ENCODE measurements at places on chromosomes 5 and 9.

DNA sequence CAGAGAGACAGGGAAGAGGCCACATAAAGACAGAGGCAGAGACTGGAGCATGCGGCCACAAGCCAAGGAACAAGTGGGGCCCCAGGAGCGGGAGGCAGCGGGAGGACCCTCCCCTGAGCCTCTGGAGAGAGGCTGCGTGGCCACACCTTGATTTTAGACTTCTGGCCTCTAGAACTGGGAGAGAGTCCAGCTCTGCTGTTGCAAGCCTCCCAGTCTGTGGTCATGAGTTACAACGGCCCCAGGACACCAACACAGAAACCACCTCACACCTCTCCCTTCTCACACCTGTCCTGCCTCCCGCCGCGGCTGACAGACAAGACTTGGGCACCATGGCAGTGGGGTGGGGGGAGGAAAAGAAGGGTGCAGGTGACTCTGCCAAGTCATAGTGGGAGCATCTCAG is 2.2 kb downstream of the INPP5E start:
- DNase-seq, result no peak

DNA sequence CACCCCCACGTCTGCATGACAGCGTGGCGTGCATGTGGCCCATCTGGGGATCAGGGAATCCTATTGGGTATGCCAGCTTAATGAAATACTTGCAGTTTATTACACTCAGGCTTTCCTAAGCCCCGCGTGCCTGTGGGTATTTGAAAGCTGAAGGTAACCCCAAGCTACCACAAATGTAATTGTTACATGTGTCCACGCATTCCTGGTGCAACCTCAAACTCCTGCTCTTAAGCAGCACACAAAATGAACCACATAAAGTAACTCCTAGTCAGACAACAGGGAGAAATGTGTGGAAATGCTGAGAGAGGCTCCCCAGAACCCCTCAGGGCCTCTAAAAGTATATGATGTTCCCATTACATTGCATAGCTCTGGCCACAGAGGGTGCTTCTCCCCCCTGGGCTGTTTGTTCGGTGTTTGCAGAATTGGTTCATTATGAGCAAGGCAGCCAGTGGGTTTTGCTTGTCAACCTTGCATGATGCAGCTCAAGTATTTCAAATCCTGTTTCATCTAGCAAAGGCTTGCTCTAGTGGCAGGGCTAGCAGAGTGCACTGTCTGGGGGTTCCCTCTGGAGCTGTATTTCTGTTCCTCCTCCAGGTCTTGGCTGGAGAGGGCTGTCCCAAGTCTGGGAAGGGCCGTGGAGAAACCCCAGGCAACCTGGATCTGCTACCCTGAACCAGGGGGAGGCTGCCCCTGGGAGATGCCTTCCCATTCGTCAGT is 1.8 kb upstream of the DCANP1 start:
- DNase-seq, result no peak

DNA sequence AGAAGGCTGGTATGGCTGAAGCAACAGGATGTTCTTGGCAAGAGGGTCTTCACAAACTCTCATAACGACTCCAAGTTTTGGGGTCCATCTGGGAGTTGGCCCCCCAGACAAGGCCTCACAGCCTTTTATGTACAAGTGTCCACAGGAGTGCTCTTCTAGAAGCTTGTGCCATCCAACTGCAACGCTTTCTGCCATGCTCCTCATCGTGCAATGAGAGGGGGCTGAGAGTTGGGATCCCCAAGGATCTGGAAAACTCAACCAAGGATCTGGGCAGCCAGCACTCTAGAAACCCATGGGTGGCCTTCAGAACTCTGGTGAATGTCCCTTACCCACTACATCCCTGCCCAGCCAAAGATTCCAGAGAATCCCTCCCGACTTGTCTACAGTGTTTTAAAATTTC is 8.5 kb upstream of the AMBP start:
- DNase-seq, result no peak

DNA sequence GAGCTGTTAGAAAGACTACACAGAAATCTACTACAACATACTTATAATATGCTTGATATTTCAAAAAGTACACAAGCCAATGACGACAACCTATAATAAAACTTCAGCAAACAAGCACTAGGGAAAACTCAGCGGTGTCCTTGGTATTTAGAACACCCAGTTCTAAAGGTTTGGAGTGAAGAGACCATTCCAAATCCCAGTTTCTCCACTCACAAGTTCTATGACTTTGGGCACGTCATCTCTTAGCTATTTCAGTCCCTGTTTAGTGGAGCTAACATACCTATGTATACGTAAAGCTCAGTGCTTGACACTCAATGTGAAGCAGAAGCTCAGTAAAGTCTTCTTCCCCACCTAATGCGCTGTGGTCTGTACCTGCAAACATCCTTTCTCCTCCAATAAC is 52.8 kb downstream of the MLLT3 start:
- no peak for DNase-seq

DNA sequence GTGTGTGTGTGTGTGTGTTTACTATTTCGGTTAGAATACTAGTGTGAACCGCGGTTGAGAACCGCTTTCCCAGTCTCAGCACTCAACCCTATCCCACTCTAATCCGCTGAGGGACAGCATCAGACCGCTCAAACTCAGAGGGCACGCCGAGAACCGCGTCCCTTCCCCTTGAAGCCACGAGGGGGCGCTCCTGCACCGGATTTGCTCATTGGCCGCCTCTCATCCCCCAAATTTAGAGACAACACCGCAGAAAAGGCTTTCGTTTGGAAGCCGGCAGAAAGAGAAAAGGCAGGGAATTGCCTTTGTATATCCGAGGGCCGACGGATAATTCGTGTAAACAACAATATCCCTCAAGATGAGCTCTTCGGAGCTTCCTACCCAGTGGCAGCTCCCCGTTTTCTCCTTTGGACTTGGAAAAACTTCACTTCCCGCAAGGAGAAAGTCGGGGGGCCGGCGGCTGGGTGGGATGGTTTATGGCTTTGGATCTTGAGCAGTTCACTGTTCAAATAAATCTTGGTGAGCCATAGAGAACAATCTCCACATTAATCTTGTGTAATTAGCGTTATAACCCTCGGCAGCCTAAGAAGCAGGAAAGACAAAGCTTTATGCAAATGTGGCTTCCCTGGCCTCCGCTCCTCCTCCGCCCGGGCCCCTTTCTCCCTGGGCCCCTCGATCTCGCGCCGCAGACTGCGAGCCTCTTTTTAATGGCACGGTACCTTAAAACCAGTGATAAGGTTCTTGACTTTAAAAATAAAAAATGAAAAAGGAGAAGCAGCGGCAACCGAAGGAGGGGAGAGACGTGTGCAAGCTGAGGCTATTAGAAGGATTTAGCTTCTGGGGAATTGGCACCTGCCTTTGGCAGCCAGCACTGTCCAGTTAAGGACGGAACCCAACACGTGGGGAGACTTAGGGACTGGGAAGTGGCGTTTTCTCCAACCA is 296.8 kb downstream of the PARP8 start:
- peak; percentile 62 for DNase-seq

GRCh38 chr9:9914174-9914573 is 698.6 kb downstream of the PTPRD start:
- DNase-seq, result no peak

GRCh38 chr9:112868461-112868860 is 22.2 kb downstream of the SLC46A2 start:
- DNase-seq, result no peak

GRCh38 chr9:124202447-124202971 is 55.2 kb upstream of the NEK6 start:
- peak; percentile 83 for DNase-seq

DNA sequence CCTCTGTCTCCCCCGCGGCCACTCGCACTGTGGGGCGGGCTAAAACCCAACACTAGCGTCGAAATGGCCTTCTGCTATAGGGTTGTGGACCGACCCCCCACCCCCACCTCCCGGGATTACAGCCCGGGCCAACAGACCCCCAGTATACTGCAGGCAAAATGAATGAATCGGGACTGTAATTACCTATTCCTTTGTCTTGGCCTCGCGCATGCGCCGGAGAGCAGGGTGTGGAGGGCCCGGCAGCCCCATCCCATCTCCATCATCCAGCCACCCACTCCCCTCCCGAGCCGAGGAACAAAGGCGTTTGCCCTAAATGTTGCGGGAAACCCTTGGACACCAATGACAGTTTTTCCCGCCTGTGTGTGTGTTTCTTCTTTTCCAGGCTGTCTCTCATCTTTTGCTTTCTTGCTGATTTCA is 1.6 kb downstream of the BASP1 start:
- no peak for DNase-seq

DNA sequence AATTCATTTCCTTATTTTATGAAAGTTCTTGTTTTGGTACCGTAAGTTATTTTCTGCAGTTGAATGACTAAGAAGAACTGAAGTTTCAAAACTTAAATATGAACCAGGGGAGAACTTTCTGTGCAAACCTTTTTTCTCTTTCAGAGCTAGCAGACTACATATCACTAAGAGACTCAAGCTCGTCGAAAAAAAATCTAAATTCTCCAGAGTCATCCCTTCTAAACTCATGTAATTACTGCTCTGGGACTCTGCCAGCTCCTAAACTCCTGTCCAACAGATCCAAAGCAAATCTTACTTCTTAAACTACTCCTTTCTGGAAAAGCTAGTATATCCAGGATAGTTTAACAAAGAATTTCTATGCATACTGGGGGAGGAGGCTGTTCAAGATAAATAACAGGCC is 87.0 kb upstream of the NR5A1 start:
- no peak for DNase-seq

- no peak for DNase-seq
These were observed 25.3 kb upstream of the RASGEF1C start for GRCh38 chr5:180234271-180234670.

- DNase-seq, result no peak
These were observed 1.7 kb downstream of the PTAR1 start for GRCh38 chr9:69757996-69758675.

DNA sequence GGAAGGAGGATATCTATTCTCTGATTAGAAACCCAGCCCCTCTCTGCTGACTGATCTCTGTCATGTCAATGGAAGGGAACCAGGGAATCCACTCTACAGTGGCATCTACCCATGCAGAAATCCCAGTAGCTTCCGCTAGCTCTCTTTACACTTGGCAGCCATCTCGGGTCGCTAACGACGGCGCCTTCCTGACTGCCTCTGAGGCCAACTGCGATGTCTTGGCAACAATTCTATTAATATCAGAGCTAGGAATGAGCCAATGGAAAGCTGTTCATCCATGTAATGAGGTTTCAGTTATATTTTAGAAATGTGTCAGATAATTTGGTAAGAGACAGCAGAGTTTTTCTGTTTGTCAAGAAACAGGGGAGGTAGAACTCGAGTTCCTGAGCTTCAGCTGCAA is 67.6 kb upstream of the ATP10B start:
- no peak for DNase-seq

GRCh38 chr5:82406205-82406773 is 128.1 kb upstream of the RPS23 start:
- no peak for DNase-seq

- no peak for DNase-seq
These were observed 150.8 kb downstream of the EFNA5 start for GRCh38 chr5:107519900-107520354.

DNA sequence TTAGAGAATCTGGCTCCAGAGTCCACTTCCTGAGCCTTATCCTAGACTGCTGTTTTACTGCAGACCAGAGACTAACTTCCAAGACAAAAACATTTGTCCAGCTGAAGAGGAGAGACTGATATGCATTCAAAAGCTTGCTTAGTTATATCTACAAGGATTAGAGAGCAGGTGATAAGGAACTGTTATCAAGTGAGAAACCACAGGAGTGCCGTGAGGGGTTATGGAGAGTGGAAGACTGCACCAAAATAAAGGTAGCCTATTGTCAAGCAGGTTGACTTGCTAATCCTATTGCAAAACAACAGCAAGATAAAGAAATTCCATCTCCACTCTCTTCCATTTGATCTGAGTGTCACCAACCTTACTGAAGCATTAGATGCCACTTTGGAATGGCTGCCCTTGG is 139.1 kb downstream of the SCAMP1 start:
- no peak for DNase-seq

- no peak for DNase-seq
These were observed 75.1 kb downstream of the MRPS27 start for GRCh38 chr5:72244862-72245371.

GRCh38 chr5:75089137-75089536 is 36.8 kb upstream of the GCNT4 start:
- DNase-seq, result peak; percentile 38

GRCh38 chr9:134978272-134978671 is 60.6 kb upstream of the FCN1 start:
- no peak for DNase-seq

DNA sequence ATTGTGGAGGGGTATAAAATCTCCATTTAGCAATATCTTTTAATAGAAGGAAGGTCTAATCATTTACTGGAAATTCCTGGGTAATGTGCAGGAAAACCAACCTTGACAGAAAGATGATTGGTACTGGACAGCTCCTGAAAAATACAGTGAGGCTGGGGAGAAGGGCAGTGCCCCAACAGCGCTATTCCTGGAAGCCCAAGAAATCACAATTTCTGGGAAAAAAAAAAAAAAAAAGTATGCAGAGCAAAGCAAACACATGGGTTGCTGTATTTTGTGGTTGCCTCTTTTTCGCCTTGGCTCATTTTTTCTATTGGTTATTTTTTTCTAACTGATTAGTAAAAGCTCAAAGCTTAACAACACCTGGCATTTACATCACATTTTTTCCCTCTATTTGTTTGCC is 249.7 kb downstream of the ENC1 start:
- DNase-seq, result no peak

DNA sequence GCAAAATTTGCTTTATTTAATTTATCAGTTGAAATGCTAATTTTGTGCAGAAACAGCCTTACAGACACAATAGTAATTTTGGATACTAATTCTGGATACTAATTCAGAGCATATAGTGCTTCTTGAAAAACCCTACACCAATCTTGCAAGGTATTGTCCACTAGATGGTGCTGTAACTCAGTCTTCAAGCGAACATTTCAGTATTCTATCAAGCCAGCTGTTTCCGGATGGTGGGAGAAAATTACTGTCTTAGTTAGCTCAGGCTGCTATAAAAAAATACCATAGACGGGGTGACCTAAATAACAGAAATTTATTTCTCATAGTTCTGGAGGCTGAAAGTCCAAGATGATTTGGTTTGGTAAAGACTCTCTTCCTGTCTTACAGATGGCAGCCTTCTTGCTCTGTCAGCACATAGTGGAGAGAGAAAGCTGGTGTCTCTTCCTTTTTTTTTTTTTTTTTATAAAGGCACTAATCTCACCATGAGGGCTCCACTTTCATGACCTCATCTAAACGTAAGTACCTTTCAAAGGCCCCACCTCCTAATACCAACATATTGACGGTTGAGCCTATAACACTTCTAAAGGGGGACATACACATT is 1306.5 kb upstream of the CDH9 start:
- no peak for DNase-seq

DNA sequence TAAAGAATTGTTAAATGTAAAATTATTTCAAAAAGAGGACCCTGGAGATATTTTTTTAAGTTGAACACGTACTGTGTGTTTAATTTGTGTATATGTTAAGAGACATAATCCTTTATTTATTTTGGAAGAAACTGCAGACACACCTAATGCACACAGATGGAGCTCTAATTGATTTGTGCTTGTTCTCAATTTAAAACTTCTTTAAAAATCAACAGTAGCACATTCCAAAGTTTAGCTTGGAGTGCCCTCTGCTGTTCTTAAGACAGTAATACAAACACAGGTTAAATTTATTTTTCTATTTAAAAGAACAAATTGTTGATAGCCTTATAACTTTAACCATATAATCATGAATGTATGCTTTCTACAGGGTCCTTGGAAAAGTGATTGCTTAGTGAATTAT is 277.6 kb upstream of the ADAMTS16 start:
- no peak for DNase-seq

GRCh38 chr5:160169326-160169725 is 50.1 kb upstream of the PWWP2A start:
- no peak for DNase-seq

- DNase-seq, result no peak
These were observed 636.9 kb downstream of the TLE4 start for GRCh38 chr9:80208696-80209095.

All from activated T-cell treated with anti-CD3 and anti-CD28 coated beads for 48 hours (primary cell).